Hematopoietic multipotent progenitor cell treated with erythropoietin and hydrocortisone succinate and interleukin-3 and kit ligand, for 15 days (in vitro differentiated cells): ENCODE measurements at places on chromosomes 3 and 15.

GRCh38 chr3:103025880-103026279 lies 591.1 kb downstream of the ZPLD1 start:
- no peak for DNase-seq

- no peak for DNase-seq
Measured at GRCh38 chr3:67529337-67529736, 125.1 kb downstream of the SUCLG2 start.

DNA sequence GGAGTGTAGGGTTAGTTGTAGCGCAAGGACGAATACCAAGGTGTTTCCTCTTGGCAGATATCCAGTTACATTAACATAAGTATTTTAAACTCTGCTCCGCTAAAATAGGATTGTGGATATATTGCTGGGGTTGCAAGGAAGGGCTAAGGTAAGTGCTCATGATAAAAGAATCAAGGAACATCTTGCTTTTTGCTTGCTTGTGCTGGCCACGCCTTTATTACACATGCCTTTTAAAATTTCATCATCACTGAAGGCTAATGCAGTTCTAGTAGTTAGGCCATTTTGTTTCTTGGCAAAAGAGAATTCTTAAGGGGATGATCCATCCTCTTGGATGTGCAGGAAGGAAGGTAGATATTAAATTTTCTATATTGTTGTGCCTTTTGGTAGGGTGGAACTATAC lies 415.6 kb upstream of the TPM1 start:
- no peak for DNase-seq

GRCh38 chr15:96268442-96269204 lies 61.9 kb upstream of the NR2F2 start:
- DNase-seq = no peak

- DNase-seq = no peak
Measured at GRCh38 chr3:71564361-71564760, 19.2 kb downstream of the FOXP1 start.

- peak; percentile 41 for DNase-seq
Measured at GRCh38 chr3:184229394-184230080, at the start of gene VWA5B2. Gene VWA5B2, plus strand, starts transcription at chr3:184229585. Its CDS starts 944 bp downstream, at chr3:184230529.

GRCh38 chr3:15768421-15769255 lies 29.1 kb downstream of the ANKRD28 start:
- no peak for DNase-seq

DNA sequence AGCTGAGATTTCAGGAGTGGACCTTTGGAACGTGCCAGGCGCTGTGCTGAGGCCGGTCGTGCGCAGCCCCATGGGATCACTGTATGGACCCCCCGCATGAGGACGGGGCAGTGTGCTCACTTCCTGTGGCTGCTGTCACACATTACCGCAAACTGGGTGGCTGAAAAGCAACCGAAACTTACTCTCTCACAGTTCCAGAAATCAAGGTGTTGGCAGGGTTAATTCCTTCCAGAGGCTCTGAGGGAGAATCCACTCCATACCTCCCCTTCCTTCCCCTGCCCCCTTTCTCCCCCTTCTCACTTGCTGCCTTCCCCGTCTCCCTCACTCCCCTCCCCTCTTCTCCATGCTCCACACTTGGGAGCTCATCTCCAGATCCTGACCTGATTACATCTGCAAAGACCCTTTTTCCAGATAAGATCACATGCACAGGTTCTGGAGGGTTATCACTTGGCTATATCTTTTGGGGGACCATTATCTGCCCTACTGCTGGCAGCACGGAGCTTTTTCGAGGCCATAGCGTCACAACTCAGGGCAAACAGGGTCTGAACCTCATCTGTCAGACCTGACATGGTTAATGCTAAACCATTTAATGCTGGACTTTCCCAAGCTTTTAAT lies 41.2 kb downstream of the KLF13 start:
- no peak for DNase-seq

- DNase-seq = no peak
Measured at GRCh38 chr3:67692621-67693020, 38.2 kb upstream of the SUCLG2 start.

DNA sequence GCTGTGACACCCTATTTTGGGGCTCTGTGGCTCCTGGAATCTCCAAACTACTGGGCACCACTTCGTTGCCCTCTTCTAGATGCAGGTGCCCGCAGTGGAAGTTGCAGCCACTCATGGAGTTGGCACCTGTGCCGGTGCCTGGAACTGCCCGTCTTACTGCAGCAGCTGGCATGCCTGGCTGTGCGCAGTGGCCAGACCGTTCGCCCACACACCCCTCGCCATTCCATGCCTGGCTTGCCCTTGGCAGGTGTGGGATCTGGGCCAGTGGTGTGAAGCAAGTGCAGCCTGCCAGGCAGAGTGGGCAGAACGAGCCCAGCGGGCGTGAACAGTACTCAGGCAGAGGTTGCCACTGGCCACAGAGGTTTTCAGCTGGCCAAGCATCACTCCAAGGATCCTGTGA lies 1286.7 kb downstream of the ROBO1 start:
- DNase-seq = no peak

GRCh38 chr15:39300451-39301153 lies 280.3 kb upstream of the THBS1 start:
- DNase-seq = no peak

GRCh38 chr3:194837457-194838127 lies 151.9 kb downstream of the FAM43A start:
- DNase-seq = no peak

GRCh38 chr3:90132197-90132596 lies 1024.8 kb downstream of the EPHA3 start:
- DNase-seq = no peak

DNA sequence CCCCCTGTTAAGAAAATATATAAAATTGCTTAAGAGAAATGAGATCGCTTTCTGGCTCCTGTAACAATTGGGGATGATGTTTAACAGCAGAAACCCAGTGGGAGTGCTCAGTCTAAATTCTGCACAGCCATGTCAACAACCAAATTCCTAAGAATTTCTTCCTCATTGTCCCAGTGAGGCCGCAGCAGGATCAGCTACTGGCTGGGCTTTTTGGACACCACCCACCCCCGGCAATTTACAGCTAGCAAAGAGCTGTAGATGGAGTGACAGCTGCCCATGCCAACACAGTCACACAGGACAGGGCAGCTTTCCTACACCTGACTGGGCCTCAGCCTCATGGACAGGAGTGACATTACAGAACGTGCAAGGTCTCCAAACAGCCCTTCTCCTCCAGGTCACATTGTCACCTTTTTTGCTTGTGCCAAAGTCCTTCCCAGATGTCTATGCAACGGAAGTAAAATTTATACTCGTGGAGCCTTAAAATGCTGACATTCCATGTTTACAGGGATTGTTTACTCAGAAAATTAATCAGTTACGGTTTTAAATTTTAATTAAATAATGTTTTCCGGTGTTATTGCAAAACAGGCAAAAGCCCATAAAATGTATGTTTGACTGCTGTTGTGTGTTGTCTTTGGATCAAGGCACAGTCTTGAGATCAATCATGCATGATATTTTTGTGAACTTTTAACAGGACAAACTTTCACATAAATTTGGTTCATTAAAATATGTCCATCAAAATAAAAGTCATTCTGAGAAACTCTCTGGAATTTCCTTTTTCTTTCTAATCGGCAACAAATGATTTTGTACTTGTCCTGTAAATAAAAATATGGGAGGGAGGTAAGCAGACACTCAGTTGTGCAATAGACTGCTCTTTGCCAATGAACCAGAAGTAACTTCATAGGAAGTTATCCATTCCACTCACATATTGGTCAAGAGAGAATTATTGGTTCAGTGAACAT lies 943.2 kb downstream of the MCTP2 start:
- no peak for DNase-seq

- DNase-seq = no peak
Measured at GRCh38 chr15:29331071-29331470, 61.4 kb upstream of the NSMCE3 start.

GRCh38 chr3:117047951-117048705 lies 338.5 kb downstream of the TUSC7 start:
- DNase-seq = no peak

GRCh38 chr3:194990454-194991337 lies 280.3 kb downstream of the XXYLT1 start:
- no peak for DNase-seq

GRCh38 chr3:153967260-153967659 lies 153.9 kb upstream of the ARHGEF26 start:
- no peak for DNase-seq

DNA sequence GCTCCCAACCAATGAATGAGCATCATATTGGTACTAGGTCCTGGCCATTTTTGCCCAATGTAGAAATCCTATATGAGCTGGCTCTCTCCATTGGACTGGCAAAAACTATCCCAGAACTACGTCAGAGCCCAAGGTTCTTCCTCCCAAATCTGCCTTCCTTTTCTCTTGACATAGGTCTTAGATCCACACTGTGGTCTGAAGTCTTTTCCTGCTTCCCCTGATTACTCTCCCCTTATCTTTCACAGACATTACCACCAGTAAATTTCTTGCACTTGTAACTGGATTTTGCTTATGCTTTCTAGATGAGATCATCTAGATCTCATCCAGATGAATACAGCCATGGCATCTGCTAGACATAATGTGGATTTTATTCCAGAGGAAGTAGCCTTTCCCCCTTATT lies 141.2 kb upstream of the GADL1 start:
- DNase-seq = no peak

- no peak for DNase-seq
Measured at GRCh38 chr15:92449476-92449875, 55.8 kb downstream of the ST8SIA2 start.

- no peak for DNase-seq
Measured at GRCh38 chr3:102176333-102177050, 258.3 kb upstream of the ZPLD1 start.

DNA sequence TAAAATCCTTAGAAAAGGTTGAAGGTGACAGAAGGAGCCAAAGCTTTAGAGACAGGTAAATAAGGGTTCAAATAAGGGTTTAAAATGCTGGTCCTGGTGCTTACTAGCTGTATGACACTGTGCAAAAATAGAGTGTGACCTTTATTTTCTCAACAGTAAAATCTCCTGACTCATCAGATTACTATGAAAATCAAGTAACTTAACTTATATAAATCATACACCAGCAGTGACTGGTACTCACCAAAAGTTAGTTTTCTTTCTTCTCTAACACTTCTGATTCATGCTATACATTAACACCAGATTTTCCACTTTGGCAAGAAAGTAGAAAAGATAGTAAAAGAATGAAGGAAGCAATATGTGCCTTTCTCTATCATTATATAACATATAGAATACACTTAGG lies 205.9 kb upstream of the GBE1 start:
- no peak for DNase-seq

DNA sequence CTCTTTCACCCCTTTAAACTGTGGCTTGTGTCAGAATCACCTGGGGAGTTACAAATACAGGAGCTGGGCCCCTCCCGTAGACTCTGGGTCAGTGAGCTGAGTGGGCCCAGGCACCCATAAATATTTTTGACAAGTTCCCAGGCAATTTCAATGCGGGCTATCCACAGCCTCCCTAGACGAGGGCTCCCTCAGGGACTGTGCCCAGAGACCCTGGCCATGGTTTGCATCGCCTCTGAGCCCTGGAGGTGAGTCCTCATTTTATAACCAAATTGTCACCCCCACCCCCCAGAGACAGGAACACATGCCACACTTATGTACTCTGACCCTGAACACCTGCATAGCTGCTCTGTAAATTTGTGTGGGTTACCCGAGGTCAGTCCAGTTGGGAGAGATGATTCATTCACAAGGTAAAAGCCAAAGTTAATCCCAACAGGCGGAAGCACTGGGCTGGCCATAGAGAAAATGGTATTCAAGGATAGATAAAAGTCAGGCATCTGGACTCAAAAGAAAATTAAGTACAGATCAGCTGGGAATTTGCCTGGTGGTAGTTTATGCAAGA lies 146.5 kb upstream of the SLC6A11 start:
- DNase-seq = no peak

DNA sequence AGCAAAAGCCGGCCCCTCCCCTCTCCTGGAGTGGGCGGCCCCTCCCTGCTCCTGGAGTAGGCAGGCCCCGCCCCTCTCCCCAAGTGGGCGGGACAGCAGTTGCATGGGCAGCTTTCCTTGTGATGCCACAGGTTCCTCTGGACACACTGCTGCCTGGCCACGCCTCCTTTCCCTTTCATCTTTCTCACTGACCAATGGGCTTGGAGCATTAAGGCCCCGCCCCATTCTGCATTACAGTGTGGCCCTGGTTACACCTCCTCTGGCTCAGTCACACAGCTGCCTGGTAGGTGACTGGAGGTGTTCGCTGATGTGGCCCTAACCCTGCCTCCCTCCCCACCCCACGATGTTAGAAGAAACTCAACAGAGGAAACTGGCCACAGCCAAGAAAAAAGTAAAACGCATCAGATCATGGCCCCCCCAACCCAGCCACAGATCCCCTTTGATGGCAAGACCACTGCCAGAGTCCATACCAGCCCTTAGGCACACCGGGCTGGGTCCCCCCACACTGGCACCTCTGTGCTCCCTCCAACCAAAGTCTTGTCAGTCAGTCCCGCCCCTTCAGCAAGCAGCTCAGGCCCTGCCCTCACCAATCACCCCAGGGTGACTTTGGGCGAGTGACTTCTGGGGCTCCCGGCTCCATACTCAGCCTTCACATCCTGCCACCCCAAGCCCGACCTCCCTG lies 84.3 kb downstream of the ADAMTS7 start:
- DNase-seq = peak; percentile 46

GRCh38 chr3:19934098-19934566 lies at the start of gene EFHB:
Gene EFHB, minus strand, starts transcription at chr3:19934217. Its CDS starts 199 bp downstream, at chr3:19934018.
- DNase-seq = peak; percentile 56

- no peak for DNase-seq
Measured at GRCh38 chr3:13529196-13530112, 19.5 kb upstream of the FBLN2 start.

GRCh38 chr3:115706311-115706829 lies 83.1 kb downstream of the GAP43 start:
- no peak for DNase-seq

- DNase-seq = no peak
Measured at GRCh38 chr3:69433121-69433968, 47.5 kb upstream of the FRMD4B start.

- DNase-seq = peak; percentile 25
Measured at GRCh38 chr3:5731100-5731499, 543.6 kb downstream of the EDEM1 start.

- no peak for DNase-seq
Measured at GRCh38 chr15:91625506-91625905, 228.0 kb upstream of the SLCO3A1 start.
